ENCODE measurements at places on chromosomes 2 and 18.

DNA sequence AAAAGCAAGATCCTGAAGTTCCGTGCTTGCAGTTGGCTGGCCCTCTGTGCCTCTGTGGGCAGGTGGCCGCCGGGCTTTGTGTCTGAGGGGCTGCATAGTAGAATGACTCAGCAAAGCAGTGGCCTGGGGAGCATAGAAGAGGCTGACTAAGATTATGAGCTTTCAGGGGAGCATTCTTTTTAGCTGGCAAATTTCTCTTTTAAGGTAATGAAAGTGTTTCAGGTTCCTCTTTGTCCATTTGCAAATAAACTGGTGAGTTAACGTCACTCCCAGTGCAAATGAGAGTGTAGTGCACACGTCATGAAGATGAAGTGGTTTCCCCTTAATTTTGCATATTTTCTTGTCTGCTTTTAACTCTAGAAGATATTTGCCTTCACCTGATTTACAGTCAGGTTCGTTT, 98.6 kb downstream of the BCL2L11 start:
- DNase-seq = no peak

GRCh38 chr2:139165601-139166000, 385.4 kb upstream of the NXPH2 start:
- DNase-seq = no peak

DNA sequence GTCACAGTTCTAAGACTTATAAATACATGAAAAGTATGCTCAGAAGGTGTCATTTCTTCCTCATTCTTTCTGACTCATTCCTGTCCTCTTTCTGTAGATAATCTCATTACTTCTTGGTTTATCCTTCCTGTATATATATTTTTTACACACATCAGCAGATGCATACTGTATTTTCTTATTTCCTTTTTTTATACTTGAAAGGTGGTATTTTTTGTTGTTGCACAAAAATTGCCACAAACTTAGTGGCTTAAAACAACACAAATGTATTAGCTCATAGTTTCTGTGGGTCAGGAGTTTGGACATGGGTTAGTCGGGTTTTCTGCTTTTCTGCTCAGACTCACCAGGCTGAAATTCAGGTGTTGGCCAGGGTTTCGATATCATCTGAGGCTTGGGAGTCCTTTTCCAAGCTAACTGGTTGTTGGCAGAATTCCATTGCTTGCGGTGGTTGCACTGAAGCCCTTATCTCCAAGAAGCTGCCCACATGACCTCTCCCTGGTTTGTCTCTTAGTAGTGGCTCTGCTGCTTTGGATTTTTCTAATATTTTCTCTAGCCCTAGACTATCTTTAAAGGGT, 162.6 kb downstream of the FMNL2 start:
- no peak for DNase-seq

- no peak for DNase-seq
These were observed 96.7 kb downstream of the PMAIP1 start for GRCh38 chr18:59996370-59996966.

GRCh38 chr2:112725545-112726457, 5.0 kb downstream of the NT5DC4 start:
- no peak for DNase-seq

GRCh38 chr18:47754311-47755101, 176.0 kb downstream of the SMAD2 start:
- DNase-seq = peak; percentile 38

- DNase-seq = peak; percentile 36
These were observed 183.8 kb downstream of the MYT1L start for GRCh38 chr2:2146969-2147900.

- peak; percentile 77 for DNase-seq
These were observed 185.9 kb upstream of the TPO start for GRCh38 chr2:1227274-1227900.

DNA sequence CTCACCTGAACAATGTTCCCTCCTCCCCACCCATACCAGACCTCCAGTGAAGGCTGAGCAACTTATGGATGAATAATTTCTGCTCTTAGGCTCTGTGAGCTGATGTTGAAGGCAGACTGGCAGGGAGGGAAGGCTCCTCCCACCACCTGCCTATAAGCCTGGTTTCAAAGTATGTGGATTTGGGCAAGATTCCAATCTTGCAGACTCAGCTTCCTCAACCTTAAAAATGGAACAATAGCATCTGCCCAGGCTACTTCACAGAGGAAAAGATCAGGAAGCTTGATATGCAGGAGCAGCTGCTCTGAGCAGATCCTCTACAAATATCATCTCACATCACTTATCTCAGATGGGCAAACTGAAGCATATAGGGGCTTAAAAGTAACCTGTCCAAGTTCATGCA, 112.2 kb downstream of the ZFP36L2 start:
- no peak for DNase-seq

GRCh38 chr18:12518326-12518725, 110.6 kb downstream of the PRELID3A start:
- DNase-seq = no peak

GRCh38 chr2:150167711-150168110, 319.8 kb downstream of the RND3 start:
- DNase-seq = no peak

DNA sequence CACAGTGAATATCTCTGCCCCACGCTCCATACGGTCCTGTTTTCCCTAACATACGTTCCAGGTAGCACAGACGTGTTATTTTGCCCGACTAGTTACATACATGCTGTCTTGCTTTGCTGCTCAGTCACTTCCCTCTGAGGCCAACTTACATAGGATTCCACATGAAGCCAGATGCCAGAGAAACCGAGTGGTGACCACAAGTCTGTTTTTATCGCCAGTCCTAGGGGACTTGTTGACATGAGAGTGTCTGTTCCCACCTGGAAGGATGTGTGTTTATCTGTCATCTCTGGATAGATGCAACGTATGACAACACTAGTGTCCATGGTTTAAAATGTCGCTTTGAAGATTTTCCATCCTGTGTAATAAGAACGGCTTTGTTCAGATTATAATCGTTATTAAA, 32.6 kb downstream of the PMAIP1 start:
- no peak for DNase-seq

DNA sequence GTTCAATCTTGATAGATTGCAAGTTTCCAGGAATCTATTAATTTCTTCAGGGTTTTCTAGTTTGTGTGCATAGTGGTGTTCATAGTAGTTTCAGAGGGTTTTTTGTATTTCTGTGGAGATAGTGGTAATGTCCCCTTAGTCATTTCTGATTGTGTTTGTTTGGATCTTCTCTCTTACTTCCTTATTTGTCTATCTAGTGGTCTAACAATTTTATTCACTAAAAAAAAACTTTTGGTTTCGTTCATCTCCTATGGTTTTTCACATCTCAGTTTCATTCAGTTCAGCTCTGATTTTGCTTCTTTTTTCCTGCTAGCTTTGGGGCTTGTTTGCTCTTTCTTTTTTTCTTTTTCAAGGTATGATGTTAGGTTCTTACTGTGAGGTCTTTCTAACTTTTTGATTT, 94.5 kb downstream of the SNTG2 start:
- DNase-seq = no peak

- no peak for DNase-seq
These were observed 198.5 kb upstream of the SMIM21 start for GRCh38 chr18:75625966-75626365.

DNA sequence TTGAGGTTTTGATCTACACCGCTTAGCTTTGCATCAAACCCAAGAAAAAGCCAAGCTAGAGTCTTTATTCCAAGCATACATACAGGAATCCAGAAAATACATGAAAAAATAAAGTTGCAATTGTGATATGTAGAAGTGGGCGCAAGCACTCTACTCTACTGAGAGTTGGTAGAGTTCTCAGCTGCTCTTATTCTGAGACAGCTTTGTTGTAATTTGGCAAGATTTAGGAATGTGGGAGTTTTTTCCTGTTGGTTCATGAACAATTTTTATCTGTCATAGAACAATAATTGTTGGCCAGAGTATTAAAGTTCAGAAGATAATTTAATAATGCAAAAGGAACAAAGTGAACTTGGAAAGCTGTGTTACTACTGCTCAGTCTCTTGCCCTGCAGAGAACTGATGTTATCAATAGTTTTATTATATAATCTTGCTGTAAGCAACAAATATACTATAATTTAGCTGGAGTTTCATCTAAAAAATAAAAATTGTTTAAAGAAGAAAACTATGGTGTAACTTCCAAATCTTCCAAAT, 302.0 kb upstream of the RND3 start:
- no peak for DNase-seq

GRCh38 chr2:218980735-218981389, 4.1 kb downstream of the FEV start:
- peak; percentile 56 for DNase-seq

DNA sequence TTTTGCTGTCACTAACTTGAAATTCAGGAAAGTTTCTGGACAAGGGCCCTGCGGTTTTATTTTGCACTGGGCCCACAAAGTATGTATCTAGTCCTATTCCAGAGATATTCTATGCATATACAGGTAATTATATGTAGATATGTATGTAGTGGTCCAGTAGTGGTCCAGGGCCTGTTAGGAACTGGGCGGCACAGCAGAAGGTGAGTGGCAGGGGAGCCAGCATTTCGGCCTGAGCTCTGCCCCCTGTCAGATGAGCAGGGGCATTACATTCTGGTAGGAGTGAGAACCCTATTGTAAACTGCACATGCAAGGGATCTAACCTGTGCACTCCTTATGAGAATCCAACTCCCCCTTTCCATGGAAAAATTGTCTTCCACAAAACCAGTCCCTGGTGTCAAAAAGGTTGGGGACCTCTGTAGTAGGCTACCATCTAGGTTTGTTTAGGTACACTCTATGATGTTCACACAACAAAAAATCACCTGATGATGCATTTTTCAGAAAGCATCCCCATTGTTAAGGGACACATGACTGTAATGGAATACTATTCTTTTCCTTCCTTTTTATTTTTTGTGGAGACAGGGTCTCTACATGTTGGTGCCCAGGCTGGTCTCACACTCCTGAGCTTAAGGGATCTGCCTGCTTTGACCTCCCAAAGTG, 2.8 kb upstream of the PPP4R3B start:
- no peak for DNase-seq
